Foreskin melanocyte (primary cell): ENCODE measurements at places on chromosomes 7 and 10.

- DNase-seq, result no peak
Measured at GRCh38 chr7:100212631-100213286, 7.0 kb upstream of the PVRIG start.

DNA sequence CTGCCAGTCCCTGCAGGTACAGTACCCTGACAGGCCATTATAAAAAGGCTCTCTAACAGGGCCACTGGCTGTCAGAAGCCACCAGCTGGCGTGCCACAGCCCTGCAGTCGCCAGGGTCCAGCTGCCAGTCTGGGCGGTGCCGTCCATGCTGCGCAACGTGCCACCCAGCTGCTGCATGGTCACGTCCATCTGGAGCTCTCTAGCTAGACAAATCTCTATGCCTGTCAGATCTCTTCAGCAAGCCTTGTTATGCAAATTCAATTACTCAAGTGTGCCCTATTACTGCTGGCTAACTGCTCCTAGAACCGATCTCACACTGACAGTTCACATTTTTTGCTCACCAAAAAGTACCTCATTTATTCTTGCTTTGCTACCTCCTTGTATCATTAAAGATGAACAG is 75.9 kb downstream of the HIBADH start:
- no peak for DNase-seq

DNA sequence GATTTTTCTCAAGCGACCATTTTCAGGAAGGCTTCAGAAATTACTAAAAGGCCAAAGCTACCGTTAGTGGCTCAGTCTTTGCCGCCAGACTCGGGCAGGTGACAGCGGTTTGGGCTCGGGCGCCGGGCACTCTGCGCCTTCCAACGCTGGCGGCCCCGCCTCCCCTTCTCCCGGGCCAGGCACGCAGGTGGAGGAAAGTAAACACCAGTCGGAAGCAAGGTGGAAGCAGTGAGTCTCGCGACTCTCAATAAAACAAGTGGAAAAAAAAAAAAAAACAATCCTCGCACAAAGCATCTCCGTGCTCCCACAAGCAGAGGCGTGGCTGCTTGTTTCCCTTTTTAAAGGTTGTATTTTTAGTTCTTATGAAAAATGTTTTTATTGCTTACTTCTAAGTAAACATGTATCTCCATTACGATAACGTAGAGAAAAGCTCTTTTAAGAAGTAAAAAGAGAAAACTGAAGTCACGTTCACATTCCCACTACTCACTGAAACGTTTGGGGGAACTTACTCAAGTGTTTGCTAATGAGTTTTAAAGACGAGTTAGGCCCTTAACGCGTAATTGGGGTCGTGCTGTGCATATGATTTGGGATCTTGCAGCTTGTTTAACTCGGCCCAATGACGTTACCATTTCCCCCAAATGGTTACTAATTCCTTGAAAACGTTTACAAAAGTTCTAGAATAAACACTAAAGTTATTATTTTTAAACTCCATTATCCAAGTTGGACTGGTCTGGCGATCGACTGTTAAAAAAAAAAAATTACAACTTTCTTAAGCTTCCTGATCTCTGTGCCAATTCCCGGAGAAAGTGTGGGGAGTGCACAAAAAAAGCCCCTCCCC is 864 bp downstream of the CDCA7L start:
- no peak for DNase-seq

GRCh38 chr10:70765794-70766594 is 19.2 kb downstream of the TBATA start:
- no peak for DNase-seq

GRCh38 chr10:130877126-130877525 is 434.4 kb downstream of the TCERG1L start:
- DNase-seq, result no peak

DNA sequence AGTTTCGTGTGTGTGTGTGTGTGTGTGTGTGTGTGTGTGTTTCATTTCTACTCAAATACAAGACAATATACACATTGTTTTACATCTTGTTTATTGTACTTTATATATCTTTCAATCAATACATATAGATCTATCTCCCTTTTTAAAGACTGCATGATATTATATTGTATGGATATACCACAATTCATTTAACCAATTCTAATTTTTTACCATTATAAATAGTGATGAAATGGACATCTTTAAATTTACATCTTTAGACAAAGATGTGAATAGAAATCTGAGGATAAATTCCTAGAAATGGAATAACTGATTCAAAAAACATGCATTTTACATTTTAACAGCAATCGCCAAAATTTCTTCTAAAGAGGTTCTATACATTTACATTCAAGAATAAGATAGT is 23.2 kb upstream of the HIBADH start:
- DNase-seq, result no peak

- DNase-seq, result no peak
Measured at GRCh38 chr7:90869335-90869734, 273.2 kb downstream of the CDK14 start.

DNA sequence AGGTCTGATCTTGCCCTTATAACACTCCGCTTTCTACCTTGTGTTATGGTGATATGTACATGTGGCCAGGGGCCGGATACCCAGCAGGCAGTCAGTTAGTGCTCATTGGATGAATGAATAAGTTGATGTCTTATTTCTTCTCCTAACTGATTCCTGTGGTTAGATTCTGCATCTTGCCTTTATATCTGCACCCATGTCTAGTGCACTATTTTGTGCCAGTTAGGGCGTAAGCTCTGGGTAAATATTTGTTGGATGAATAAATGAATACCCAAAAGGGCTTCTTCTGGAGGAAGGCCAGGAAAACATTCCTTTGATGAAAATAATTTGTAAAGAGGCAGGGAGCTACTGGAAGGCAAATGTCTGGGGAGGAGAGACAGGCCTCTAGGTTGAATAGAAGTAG is 148.2 kb downstream of the CHN2 start:
- DNase-seq, result no peak

DNA sequence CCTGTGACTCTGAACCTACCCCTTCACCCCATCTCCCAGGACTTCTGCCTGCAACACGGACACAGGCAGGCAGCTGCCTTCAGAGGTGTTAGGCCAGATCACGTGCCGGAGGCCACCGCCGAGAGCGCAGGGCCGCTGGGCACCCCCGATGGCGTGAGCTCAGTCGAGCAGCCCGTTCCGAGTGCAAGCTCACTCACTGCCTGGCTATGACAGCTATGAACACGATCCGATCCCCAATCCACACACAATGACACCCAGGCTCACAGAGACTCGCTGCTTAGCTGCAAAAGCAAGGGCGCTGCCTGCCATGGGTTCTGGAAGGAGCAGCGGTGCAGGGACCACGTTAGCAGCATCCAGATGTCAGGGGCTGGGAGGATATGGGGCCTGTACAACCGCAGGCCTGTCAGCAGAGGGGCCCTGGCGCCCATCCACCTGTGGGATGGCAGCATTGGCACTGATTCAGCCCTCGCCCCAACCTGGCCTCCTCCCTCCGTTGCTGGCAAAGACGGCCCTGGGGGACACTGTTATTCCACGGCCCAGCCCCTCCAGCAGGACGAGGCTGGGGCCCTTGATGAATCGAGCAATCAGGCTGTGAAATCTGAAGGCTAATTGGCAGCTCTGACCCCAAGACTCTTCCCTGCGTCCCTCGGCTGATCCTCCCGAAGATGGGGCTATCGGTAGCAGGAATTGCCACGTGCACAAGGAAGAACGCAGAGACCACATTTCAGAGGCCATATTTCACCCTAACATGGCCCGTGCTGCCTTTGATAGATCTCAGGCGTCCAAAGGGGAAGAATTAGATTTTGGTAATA is 230.1 kb downstream of the ELFN1 start:
- DNase-seq, result no peak

GRCh38 chr10:69048103-69048502 is 39.8 kb upstream of the SRGN start:
- no peak for DNase-seq

DNA sequence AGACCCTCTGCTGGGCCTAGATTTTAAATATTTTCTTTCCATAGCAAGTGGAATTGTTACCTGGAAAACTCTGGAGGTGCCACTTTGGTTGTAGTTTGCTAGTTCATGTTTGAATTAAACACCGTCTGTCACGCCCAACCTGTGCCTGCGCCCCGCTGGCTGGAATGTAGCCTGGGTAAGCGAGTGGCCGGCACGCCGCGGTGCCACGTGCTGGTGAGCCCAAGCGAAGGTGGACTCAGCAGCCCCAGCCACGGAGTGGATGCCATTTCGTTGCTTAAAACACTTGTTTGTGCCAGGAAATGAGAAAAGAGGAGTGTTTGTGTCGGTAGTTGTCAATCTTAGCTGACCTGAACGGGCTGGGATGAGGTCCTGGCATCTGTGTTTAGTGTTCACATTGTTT is 2.7 kb downstream of the GET4 start:
- DNase-seq, result no peak

- DNase-seq, result no peak
Measured at GRCh38 chr10:70391654-70392053, 9.2 kb upstream of the LRRC20 start.

DNA sequence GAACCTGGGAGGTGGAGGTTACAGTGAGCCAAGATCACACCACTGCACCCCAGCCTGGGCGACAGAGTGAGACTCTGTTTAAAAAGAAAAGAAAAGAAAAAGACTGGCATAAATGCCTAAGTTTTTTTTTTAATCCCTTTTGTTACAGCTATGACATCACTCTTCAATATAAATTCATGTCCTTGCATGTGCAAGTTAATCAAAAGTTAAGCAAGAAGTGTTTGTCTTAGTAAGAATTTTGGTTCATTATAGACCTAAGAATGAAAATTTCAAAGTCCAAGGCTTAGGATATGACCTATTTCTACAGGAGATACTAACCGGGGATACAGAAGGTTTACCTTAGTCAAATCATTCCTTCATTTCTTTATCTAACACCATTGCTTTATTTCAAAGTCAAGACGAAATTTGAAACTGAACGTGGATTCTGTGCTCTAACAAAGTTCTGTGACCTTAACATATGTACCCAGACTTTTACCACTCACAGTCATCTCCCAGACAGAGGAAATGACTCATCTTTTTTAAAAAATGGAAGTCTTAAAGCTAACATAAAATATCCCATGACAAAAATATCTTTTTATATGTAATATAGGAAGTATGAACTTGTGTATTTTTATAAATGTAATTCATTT is 29.3 kb upstream of the ITGB8 start:
- DNase-seq, result peak; percentile 38

DNA sequence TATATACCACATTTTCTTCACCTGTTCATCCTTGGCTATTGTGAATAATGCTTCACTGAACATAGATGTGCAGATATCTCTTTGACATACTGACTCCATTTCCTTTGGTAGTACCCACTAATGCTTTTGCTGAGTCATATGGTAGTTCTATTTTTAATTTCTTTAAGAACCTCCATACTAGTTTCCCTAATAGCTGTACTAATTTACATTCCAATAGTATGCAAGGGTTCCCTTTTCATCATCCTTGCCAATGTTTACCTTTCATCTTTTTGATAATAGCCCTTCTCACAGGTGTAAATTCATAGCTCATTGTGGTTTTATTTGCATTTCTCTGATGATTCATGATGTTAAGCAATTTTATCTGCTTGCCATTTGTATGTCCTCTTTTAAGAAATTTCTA is 159.9 kb downstream of the CALCR start:
- no peak for DNase-seq

GRCh38 chr7:156344595-156344994 is 296.0 kb upstream of the RNF32 start:
- no peak for DNase-seq

GRCh38 chr10:77631241-77631640 is 6.4 kb downstream of the KCNMA1 start:
- no peak for DNase-seq

- DNase-seq, result peak; percentile 19
Measured at GRCh38 chr10:21532694-21533466, 1.2 kb upstream of the MLLT10 start.

DNA sequence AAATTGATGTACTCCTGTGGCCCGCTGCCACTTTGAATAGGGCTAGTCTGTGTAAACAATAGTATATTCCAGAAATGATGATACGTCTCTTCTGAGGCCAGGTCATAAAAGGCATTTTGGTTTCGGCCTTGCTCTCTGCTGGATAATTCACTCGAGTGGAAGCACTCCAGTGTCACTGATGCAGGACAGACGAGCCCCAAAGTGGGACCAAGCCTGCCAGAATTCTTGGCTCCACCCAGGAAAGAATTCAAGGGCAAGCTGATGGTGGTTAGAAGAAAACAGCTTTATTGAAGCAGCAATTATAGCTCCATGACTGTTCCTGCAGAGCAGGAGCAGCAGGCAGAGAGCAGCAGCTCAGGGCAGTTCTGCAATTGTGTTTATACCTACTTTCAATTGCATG is 717.6 kb downstream of the GRM8 start:
- DNase-seq, result no peak

DNA sequence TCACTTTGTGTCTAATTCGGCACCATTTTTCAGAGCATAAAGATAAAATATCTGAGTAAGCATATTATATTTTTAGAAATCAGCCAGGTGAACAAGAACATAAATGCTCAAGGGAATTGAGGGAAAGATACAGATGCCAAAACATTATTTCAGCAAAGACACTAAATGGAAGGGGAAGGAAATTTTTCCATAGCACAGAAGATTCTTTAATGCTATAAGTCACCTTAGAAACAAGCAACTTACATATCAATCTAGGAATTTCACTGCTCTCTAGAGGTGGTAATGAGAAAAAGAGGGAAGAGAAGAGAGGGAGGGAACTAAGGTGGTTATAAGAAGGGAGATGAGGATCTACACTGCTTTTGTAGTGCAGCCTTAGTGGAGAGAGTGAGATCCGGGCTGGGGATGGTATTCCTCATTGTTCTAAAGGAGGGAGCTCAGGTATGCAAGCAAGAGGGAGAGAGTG is 20.4 kb downstream of the ZNF365 start:
- no peak for DNase-seq

DNA sequence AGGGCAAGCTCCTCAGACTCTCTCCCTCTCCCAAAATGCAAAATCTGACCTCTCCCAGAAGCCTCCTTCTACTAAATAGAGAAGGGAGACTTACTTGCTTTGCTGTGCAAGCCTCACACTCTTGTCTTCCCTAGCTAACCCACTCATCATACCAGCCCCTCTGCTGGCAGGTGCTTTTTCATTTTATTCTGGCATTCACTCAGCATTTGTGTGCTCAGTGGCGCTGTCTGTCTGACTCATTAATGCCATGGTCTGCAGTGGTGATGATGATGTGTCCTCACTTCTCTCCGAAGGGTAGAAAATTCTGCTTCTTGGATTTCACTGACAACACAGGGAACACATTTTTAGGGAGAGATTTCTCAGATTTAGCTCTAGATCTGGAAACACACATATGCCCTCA is 22.0 kb upstream of the BTRC start:
- no peak for DNase-seq

DNA sequence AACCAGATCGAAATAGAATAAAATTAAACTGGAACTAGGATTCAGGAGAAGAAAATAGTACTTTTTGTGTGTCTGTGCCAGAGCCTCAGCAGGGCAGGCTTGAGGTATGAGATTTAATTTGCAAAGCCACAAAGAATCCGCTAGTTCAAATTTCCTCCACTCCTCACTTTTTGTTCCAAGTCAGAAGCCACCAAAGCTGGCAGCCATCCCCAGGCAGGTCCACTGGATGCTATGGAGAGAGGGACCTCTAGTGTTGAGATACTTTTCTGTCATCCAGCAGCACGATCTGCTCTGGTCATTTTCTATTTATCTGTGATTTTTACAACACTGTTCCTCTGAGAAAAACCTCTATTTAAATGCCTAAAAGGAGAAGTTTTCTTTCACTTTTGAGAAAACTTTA is 147.9 kb upstream of the FRMD4A start:
- DNase-seq, result peak; percentile 55
